ENCODE measurements at places on chromosomes 13 and 19.

DNA sequence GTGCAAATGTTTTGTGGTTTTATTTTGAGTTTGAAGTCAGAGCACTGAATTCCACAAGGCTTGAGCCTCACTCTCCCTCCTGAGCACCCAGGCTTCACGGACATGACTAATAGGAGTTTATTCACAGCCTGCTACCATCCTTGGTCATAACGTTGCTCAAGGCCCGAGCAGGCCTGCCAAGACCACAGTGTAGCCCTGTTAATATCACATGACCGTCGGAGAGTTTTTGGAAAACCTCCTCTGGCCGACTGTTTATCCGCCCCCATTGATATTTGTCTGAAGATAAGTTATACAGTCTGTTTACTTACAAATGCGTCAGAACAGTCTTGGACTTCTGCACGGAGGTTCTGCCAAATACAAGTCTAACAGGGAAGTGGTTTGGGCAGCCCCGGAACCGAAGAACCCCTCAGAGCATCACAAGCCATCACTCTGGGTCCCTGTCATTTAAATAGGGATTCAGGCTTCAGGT is 89.9 kb downstream of the COL4A2 start:
- no peak for DNase-seq

GRCh38 chr19:24074720-24075454 is 12.1 kb upstream of the ZNF254 start:
- DNase-seq: no peak

DNA sequence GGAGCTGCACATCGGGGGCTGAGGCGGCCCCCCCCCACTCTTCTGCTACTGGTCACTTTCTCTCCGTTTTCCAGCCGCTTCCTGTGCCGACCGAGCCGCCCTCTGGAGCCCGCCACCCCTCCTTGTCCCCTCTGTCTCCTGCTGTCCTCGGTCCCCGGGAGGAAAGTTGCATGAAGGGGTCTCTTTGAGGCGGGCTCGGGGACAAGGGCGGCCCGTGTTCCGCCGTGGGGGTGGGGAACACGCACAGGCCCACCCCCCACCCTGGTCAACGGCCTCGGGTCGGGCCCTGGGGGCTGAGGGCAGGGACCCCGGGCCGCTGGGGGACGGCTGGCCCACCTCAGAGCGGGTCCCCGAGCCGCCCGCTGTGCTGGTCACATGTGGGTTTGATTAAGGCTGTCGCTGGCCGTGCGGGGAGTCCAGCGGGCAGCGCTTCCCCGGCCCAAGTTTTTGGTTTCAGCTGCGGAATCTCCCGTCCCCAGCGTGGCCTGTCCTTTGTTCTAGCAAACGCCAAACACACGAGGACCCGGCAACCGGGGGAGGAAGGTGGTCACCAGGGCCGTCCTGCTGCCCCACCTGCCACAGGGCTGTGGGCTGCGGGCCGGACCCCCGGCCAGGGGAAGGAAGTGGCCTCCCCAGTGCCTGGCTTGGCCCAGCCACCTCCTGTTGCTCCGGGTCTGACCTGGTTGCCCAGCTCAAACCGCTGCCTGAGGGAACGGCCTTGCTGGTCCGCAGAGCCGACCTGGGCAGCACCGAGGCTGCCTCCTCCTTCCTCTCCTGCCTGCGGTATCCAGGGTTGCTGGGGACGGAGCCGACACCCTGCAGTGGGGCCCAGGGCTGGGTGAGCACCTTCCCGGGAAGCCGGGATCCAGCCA is 1.9 kb downstream of the EFNA2 start:
- DNase-seq: no peak

DNA sequence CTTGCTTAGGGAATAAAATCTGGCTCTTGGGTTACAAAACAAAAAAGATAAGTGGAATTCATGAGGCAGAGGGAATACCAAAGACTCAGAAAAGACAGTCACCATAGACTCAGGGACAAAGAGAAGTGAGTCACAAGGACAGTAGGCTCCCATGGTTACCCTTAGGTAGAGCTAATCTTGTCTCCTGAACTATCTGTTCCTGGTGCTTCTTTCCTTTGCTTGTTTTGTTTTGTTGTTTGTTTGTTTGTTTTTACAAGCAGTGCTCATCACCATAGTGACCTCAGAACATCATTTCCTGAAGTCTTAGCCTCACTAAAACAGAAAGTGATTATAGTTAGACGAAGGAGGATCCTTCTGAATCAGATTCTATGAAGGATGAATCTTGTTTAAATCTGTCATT is 142.3 kb upstream of the SOX21 start:
- DNase-seq: no peak

GRCh38 chr13:30972888-30973377 is 40.5 kb downstream of the TEX26 start:
- no peak for DNase-seq

DNA sequence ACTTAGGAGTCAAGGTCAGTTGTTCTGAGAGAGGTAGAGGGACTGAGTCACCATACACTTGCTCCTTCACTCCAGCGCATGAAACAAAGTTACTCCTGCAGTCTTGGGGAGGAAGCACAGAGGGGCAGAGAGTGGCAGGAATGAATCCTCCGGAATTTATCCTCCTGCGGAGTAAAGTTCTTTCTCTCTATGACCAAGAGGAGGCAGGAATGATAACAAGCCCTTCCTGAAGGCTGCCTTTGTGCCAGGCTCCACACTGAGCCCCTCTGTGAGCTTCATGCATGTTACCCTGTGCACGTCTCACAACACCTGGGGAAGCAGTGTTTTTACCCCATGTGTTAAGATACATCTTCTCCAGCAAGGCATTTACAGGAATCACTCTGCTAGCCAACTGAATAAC is 458.4 kb downstream of the KLF12 start:
- no peak for DNase-seq

DNA sequence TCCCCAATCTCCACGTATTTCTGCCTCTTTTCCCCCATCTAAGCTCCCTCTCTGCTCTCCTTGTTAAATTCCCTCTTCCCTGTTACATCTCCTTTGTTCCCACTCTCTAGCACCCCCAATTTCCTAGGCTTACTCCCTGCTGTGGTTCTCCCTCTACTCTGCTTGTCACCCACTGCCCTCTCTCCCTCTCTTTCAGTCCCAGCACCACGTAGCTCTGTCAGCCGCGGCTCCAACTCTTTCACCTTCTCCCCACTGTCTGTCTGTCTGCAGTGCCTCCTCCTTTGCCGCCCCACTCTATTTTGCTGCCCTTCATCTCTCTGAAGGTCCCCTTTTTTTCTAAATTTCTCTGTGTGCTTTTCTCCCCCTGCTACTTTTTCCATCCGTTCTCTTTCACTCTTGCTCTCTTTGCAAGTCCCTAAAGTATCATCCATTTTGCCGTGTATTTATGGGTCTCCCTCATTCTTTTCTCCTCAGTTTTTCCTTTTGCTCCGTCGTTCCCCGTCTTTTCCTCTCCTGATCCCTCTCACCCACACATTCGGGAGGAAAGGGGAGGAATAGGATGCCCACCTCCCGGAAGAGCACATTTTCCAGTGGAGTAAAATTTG is 937 bp downstream of the ZNF841 start:
- DNase-seq: no peak

- no peak for DNase-seq
Observed at GRCh38 chr13:102954350-102954749, 108.5 kb downstream of the ERCC5 start.

GRCh38 chr13:97826421-97827012 is 127.0 kb upstream of the IPO5 start:
- DNase-seq: no peak

DNA sequence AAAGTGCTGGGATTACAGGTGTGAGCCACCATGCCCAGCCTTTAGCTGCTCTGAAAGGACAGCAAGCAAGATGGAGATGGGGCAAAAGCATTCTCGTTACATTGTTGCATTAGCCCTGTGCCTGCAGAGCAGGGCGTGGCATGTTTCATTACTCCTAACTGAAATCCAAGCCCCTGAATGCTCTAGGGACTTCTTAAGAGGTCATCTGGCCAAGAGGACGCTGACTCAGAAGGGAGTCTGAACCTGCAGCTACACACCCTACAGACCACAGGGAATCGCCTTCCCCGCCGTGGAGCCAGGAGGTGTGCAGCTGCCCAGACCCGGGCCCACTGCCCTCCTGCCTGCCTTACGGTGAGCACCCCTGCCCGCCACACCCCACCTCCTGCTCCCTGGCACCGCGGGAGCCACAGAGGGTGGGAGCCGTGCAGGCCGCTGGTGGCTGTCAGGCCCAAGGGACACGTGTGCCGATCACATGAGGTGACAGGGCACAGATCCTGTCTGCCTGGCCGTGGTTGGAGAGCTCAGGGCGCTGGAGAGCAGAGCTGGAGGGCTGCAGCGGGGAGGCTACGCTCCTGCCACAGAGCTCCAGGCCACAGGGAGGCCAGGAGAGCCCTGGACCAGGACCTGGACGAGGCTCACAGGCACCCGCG is 27.2 kb downstream of the ADPRHL1 start:
- DNase-seq: no peak

GRCh38 chr19:371501-372168 is 27.0 kb upstream of the MIER2 start:
- DNase-seq: peak; percentile 61
